NCI-H82 (cell line): ENCODE measurements at places on chromosomes 7 and 10.

DNA sequence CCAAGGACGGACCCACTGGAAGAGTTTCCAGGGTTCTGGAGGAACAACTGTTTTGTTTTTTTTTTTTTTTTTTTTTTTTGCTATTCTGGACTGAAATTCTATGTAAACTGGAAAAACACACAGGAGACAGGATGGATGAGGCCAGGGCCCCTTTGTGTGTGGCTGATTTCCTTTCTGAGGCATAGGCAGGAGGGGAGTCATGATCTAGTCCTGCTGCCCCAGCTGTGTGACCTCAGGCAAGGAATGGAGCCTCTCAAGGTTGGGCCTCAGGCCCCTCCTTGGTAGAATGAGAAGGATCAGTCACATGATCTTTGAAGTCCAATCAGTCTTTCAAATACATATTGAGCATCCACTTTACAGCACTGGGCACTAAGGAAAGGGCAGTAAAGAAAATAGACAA is 87.6 kb downstream of the SH3PXD2A start:
- no peak for DNase-seq

DNA sequence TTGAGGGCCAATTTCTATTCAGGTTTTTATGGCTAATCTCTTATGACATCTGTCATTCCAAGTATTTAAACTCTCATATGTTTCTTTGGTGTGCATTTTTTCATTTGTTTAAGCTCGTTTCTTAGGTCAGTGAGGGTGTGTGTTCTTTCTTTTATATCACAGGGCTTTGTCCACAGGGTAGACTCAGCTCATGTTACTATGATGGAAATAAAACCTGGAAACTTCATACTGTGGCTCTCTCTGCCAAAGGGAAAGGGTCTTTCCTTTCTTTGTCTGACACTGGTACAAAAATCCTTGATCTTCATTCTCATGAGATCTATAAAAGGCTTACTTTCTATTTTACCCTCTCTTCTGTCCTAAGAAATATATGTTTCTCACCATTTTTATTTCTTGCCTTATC is 129.6 kb upstream of the SP8 start:
- DNase-seq, result no peak

- DNase-seq, result no peak
These were observed 79.7 kb upstream of the FAM3C start for GRCh38 chr7:121475806-121476205.

DNA sequence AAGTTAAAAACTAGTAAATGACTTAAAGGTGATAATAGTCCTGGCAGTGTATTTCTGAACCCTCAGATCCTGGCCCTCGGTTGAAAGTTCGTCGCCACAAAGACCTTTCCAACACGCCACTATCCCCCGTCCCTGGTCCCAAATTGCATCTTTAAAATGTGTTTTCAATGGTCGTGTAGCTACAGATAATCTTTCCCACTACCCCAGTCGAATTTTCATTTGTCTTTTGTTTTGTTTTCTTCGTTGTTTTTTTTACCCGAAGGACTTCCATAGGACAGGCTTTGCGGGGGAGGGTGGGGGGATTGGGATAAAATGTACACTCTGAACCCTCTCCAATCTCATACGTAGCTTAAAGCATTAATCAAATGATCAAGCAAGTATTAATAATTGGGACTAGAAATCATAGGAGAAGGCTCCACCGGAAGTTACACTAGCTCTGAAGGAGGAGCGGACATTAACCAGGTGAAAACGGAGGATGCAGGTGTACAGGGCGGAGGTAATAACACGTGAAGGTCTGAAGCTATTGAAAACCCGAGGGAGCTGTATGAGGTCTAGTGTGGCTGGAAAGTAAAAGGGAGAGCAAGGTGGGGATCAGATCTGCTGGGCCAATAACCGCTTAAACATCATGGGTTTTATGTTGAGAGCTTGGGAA is 32.8 kb upstream of the PHF14 start:
- DNase-seq, result no peak

- DNase-seq, result no peak
These were observed 11.1 kb downstream of the MSRB2 start for GRCh38 chr10:23106331-23107072.

- peak; percentile 78 for DNase-seq
These were observed at the start of gene BLVRA for GRCh38 chr7:43758029-43758821. Gene BLVRA, plus strand, starts transcription at chr7:43758680. Its CDS starts 12,479 bp downstream, at chr7:43771159.

DNA sequence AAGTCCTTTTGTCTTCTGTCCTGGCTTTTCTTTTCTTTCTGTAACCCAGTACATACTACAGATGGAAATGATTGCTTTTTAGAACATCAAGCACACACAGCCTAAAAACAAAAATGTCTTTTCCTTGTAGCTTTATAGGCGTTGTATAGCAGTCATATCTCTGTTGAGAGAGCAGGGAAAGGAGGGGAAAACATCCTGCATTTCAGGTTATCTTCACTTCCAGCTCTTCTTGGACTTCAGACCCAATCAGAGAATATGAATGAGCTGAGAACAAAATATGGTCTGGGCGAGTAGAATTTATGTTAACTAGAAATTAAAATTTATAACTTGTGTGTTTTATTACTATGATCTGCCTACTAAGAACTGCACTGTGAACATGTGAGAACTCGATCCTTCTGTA is 14.7 kb downstream of the TMEM60 start:
- no peak for DNase-seq

DNA sequence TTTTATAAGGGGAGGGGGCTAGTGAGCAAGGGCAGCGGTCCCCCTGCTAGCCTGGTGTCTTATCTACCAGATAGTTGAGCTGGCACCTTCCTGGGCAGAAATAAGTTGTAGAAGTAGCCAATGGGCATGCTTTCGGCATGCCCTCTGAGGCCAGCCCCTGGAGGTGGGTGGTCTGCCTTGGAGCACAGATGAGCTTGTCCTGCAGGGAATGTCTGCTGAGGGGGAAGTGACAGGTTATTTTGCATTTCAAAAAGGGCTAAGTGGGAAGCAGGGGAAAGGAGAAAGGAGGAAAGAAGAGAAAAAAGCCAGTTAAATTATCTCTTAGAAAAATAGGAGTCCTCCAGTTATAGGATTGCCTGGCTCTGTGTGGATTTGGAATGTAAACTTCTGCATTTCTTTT is 88.9 kb downstream of the GPR26 start:
- no peak for DNase-seq

GRCh38 chr10:48667960-48668590 is 16.6 kb upstream of the WDFY4 start:
- no peak for DNase-seq

GRCh38 chr7:151897161-151897731 is 20.3 kb upstream of the PRKAG2 start:
- DNase-seq, result peak; percentile 7

DNA sequence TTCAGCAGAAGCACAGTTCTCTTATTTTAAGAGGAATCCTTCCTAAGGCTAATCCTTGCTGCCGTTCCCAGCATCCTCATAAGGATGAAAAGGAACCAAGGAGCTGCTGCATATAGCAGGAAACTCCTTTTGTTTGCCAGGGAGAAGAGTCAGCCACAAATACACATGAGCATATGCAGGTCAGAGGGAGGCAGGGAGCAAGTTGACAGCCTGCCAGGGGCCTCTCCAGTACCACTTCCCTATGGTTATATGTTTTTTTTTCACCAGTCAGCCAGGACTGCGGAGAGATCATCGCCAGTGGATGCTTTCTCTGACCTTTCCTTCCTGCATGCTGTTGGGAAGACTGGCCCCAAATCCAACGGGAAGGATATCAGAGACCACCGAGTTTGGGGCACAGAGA is 39.8 kb downstream of the SLC35B4 start:
- DNase-seq, result no peak

DNA sequence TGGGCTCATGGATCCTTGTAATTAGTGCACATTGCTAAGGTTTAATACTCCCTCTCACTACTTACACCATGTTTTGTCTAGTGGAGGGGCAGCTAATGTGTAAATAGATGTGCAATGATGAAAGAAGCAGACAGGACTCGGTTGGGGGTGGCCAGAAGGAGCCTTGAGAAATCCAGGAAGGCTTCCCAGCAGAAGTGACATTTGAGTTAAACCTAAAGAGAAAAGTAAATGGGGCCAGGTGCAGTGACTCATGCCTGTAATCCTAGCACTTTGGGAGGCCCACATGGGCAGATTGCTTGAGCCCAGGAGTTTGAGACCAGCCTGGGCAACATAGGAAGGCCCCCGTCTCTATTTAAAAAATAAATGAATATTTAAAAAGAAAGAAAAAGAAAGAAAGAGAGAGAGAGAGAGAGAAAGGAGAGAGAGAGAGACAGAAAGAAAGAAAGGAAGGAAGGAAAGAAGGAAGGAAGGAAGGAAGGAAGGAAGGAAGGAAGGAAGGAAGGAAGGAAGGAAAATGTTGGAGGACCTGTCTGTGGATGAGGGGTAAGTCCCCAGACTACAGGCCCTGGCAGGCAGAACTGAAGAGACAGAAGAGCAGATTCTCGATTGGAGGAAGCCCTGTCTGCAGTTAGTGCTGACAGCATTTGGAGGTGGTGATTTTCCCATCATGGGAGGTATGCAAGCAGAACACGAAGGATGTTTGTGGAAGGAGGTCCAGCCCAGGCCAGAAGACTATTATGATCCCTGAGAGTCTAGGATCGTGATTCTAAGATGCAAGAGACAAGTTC is 3.6 kb downstream of the ELN start:
- DNase-seq, result no peak

- DNase-seq, result no peak
These were observed 5.7 kb downstream of the RARRES2 start for GRCh38 chr7:150335774-150336112.

- no peak for DNase-seq
These were observed 134.0 kb downstream of the SNX10 start for GRCh38 chr7:26425655-26426054.

DNA sequence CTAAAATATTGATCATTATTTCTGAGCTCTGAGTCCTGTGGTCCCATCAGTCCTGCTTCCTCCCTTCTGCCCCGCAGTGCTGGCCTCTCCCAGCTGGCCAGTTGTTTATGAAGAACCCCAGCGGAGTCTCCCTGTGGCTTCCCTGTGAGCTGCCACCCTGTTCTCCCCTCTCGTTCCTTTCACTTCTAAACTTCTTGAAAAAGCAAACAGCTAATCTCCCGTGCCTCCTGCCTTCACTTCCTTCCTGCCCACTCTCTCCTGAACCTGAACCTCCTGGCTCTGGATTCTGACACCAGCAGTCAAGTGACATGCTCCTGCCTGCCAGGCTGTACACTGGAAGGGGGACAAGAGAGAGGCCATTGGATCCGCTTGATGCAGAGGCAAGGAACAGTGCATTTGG is 63.7 kb upstream of the ZPBP start:
- DNase-seq, result no peak

- no peak for DNase-seq
These were observed 60.3 kb downstream of the PRR15 start for GRCh38 chr7:29623973-29624372.

- peak; percentile 75 for DNase-seq
These were observed 250.5 kb downstream of the NSUN6 start for GRCh38 chr10:18400906-18401245.

GRCh38 chr10:50310560-50311174 is 59.4 kb upstream of the ASAH2 start:
- peak; percentile 58 for DNase-seq

DNA sequence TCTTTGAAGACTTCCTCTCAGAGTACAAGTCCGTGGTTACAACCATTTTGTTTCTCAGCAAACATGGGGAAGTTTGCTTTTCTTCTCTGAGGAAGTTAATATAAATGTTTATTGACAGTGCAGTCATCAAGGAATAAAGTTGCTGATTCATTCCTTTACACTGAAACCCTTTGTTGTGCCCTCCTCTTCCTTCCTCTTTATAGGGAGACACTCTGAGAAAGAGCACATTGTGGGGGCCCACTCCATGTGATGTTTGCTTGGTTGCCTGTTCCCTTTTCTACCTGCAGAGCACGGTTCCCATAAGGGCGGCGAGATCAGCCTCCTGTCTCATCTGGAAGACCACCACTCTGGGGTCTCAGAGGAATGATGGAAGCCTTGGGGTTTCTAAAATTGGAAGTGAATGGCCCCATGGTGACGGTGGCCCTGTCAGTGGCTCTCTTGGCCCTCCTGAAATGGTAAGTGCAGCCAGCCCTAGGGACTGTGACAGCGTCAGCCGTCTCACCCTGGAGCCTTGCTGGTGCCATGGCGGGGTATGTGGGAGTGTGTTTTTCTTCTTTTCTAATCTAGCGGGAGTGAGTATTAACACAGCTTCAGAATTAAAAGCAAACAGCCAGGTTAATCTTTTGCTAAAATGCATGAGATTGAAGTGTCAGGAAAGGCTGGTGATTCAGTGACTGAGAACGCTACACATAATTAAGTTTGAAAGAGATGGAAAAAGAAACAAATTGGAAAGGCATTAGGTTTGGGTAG is at the start of gene TBXAS1:
TSS of gene TBXAS1 (plus strand) at position 240 of the 750 bp plus-strand sequence. CDS start at position 367, 127 bp downstream.
- DNase-seq, result no peak
